Camera-type eye (tissue), 1 donor: ENCODE measurements at places on chromosomes 1 and 21. TPM values are rescaled to one million over a fixed set of nuclear protein-coding genes. Genes with fewer than 3 reads are reported as not detected.

Gene BLACAT1
- 8.4 TPM for total RNA-seq

Gene PYHIN1
- not detected for total RNA-seq

Gene CD53
- total RNA-seq: 11.1 TPM

Gene IFNLR1
- 1.6 TPM for total RNA-seq

Gene FCGR3B
- 0.99 TPM for total RNA-seq

Gene CAPN8
- 0.82 TPM for total RNA-seq

Gene ADARB1
- 79.0 TPM for total RNA-seq

Gene ACOT11
- total RNA-seq: 26.9 TPM

Gene CDA
- total RNA-seq: not detected

Gene AADACL3
- 0.11 TPM for total RNA-seq

Gene SLC25A34
- 3.4 TPM for total RNA-seq
